ENCODE measurements at places on chromosomes 11 and 22. TPM values are rescaled to one million over a fixed set of nuclear protein-coding genes. Genes with fewer than 3 reads are reported as not detected.
A peak's percentile ranks its signal among the peaks of the same experiment; 100 is the strongest.

DNA sequence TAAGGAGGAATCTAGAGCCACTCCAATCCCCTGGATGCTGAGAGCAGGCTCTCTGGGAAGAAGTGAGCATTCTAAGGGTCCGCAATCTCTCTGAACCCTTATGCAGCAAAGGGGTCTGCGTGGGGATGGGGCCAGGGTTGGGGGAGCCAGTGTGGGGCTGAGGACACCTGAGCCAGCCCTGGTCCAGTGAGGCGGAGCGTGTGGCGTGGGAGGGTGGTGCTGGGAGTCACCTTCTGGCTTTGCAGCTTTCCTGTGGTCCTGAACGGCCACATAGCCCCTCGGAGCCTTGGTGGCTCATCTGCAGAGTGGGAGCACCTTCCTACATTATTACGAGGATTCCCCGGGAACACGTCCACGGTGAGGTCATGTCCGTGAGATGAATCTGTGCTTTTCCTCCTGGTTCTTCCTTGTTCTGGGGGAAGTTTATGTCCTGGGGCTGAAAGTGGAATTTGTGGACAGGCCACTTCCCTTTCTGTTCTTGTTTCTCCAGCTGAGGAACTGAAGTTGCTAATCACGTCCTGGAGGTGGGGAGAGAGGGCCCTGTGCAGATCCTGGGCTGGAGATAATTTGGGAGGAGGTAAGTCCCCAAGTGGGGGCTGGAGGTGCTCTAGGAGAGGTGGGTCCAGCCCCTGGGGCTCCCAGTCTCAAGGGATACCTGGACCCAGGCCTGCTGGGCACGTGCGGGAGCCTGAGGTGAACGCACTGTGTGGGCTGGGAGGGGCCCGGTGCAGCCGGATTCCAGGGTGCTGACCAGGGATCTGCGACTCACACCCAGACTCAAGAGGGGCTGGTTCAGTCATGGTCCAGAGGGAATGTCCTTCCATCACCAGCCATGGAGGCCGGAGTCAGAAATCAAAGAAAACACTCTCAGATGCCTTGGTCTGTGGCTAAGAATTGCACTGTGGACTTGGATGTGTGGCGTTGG lies 6.1 kb downstream of the MRGPRE start:
- no peak for DNase-seq

DNA sequence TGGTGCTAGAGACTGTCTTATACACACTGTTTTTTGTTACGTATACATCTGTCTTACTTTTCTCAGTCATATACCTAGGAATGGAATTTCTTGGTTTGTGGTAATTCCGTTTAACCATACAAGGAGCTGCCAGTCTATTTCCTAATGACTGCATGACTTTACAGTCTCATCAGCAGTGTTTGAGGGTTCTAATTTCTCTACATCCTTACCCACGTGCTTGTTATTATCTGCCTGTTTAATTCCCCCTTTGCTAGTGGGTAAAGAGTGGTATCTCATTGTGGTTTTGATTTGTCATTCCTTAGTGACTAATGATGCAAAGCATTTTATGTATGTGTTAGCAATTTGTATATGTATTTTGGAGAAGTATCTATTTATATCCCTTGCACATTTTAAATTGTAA lies 1008.0 kb downstream of the FAM181B start:
- DNase-seq, result no peak

- peak; percentile 8 for DNase-seq
Observed at GRCh38 chr11:4891996-4892640, 10.4 kb downstream of the OR51T1 start.

- no peak for DNase-seq
Observed at GRCh38 chr11:1932681-1933080, 13.2 kb downstream of the TNNT3 start.

DNA sequence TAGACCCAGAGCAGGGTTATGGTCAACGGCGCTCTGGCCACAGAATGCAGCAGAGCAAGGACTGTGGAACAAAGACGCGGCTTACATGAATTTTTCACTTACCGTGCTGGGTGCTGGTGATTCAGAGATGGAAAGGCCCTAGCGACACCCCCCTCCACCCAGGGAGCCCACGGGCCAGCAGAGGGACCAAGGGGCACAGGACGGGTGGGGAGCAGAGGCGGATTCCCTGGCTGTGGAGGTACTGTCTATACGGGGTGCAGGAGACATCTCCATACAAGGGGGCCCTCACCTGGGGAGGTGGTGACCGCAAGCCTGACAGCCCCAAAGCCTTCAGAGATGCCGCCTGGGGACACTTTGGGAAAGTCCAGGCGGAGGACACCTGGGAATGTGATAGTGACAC lies 1.1 kb upstream of the SEPTIN5 start:
- no peak for DNase-seq

DNA sequence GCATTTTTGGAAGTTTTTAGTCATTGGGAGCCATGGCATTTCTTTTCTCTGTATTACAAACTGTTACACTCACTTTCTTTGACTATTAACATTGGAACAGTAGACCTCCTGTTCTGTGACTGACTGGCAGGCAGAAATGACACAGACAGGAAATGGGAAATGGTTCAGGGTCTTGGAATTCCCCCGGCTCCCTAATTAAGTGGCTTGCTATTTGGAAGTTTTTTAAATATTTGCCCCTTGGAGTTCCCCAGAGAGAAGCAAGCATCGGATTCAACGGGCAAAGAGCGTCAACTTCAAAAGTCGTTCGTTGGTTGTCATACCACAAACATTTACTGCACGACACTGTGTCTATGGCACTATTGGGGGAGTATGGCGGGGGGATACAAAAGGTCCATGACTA lies 1.1 kb upstream of the BIRC2 start:
- DNase-seq, result peak; percentile 84

GRCh38 chr22:26614322-26614721 lies 3.5 kb downstream of the CRYBB1 start:
- DNase-seq, result no peak

GRCh38 chr22:22213231-22213630 lies 31.4 kb upstream of the VPREB1 start:
- DNase-seq, result no peak

DNA sequence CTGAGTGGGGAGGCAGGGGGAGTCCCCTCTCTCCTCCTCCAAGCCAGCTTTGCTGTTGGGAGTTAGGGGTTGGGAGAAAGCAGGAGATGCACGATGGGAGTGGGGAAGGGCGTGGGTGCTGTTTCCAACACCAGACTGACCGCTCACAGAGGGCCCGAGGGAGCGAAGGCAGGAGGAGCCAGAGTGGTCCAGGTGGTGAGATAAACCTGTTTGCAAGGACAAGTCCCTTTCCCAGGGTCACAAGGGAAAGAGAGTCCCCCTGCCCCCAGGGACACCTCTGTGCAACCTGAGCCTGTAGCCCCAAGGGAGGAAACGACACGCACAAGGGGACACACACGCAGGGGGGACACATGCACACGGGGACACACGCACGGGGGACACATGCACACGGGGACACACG lies 42.2 kb downstream of the WNT11 start:
- no peak for DNase-seq

DNA sequence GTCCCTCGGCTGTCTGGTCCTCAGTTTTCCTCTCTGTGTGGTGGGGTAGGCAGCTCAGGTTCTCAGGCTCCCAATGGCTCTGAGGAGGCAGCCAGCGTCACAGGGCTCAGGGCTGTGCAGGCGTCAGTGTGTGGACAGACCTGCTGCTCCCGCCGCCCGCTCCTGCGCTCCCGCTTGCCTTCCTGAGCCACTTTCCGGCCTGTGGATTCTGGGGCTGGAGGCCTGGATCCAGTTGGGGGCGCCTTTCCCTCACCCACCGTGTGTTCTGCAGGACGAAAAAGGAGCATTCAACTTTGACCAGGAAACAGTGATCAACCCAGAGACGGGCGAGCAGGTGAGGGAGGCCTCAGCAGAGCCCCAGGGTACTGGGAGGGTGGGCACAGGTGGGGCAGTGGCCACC lies 14.7 kb downstream of the DPP3 start:
- DNase-seq, result no peak

DNA sequence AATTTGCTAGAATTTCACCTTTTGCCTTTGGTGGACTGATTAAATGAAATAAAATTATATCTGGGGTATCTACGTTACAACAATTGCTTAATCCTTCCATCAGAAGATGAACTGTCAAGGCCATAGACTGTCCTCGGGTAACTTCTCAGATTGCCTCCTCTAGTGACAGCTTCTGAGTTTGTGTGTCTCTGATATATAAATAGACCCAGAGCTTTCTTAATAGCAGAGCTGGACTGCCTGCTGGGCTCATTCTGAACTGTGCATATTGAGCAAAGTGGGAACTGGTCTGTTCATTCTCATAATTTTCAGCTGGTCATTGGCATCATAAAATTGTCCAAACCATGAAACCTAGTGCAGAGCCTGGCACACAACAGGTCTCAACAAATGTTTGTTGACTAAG lies 99.1 kb upstream of the GRAMD1B start:
- DNase-seq, result peak; percentile 56

GRCh38 chr11:132033051-132033450 lies 662.6 kb downstream of the NTM start:
- DNase-seq, result no peak

- no peak for DNase-seq
Observed at GRCh38 chr11:88332851-88333250, 4.7 kb downstream of the CTSC start.

GRCh38 chr11:80173371-80174136 lies 732.7 kb upstream of the TENM4 start:
- no peak for DNase-seq

DNA sequence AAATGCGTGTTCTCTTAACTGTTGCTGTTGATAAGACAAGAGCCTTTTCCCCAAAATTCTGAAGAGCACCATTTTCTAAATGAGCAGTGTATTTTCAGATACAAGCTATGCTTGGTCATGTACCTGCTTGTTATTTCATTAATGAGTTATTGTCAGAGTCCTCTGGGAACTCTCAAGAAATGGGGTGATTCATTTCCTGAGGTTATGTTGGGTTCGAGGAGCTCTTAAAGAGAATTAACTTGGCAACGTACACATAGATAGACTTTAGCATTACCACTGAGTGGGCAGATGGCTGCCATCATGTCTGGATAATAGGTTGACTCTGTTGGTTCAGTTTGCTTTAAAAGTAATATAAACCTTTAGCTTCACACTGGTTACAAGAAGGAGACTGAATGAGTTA lies 87.9 kb upstream of the SORL1-AS1 start:
- DNase-seq, result no peak

GRCh38 chr11:122758339-122758738 lies 80.0 kb upstream of the CRTAM start:
- no peak for DNase-seq

- no peak for DNase-seq
Observed at GRCh38 chr11:1150769-1151365, 6.9 kb upstream of the MUC5AC start.

GRCh38 chr11:95138448-95138847 lies 48.8 kb downstream of the ENDOD1 start:
- peak; percentile 48 for DNase-seq

- no peak for DNase-seq
Observed at GRCh38 chr11:110176366-110177085, 83.3 kb downstream of the ZC3H12C start.

GRCh38 chr11:101848262-101848661 lies 66.5 kb upstream of the CEP126 start:
- DNase-seq, result peak; percentile 26

DNA sequence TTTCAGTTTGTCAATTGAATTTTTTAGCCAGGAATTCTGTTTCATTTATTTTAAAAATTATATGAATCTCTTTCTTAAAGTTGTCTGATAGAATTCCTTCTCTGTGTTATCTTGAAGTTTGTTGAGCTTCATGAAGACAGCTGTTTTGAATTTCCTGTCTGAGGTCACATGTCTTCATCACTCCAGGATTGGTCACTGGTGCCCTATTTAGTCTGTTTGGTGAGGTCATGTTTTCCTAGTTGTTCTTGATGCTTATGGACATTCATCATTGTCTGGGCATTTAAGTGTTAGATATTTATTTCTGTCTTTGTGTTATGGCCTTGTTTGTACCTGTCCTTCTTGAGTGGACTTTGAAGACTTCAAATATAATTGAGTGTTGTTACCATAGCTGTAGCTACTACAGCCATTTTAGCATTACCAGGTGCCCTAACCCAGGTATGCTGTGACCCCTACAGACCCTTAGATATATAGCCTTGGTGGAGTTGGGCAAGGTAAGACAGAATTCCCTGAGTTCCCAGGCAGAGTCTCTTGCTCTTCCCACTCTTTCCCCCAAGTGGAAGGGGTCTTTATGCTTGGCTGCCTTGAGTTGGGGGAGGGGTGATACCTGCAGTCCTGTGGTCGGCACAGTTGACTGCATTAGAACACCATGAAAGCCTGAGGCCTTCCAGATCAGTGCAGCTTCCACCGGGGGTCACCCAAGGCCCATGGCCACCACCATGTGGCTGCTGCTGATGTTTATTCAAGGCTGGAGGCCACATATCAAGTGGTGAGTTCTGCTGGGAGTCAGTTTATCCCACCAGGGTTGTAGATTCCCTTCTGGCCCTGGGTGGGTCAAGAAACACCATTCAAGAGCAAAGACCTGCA lies 229.6 kb downstream of the DYNC2H1 start:
- DNase-seq, result no peak

DNA sequence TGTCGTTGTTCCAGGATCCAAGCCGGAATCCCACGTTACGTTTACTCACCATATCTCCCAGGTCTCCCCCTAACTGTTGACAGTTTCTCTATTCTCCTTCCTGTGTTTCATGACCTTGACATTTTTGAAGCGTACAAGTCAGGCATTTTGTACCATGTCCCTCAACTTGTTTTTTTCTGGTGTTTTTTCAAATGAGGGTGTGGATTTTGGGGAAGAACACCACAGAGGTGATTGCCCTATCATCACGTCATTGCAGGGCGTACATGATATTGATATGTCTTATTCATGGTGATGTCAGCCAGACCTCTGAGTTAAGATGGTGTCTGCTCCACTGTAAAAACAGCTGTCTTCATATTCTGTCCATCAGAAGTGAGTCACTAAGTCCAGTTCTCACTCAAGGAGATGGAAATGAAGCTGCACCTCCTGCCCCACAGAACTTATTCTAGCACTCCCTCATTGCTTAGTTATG lies 28.3 kb upstream of the SOX10 start:
- no peak for DNase-seq

GRCh38 chr11:68503792-68504191 lies 43.2 kb downstream of the PPP6R3 start:
- no peak for DNase-seq

Gene MMP13
- total RNA-seq, result not detected

Gene MMP7
- total RNA-seq, result not detected

Gene PANX2
- 1.7 TPM for total RNA-seq

Gene OR52I1
- not detected for total RNA-seq

Gene DNAJB7
- total RNA-seq, result not detected

Gene CCDC86
- total RNA-seq, result 9.2 TPM
